Stimulated activated CD4-positive, alpha-beta T cell treated with anti-CD3 and anti-CD28 coated beads, Interleukin-15, amount 100 ng/mL, for 24 hours (primary cell): ENCODE measurements at places on chromosomes 1 and 21.

DNA sequence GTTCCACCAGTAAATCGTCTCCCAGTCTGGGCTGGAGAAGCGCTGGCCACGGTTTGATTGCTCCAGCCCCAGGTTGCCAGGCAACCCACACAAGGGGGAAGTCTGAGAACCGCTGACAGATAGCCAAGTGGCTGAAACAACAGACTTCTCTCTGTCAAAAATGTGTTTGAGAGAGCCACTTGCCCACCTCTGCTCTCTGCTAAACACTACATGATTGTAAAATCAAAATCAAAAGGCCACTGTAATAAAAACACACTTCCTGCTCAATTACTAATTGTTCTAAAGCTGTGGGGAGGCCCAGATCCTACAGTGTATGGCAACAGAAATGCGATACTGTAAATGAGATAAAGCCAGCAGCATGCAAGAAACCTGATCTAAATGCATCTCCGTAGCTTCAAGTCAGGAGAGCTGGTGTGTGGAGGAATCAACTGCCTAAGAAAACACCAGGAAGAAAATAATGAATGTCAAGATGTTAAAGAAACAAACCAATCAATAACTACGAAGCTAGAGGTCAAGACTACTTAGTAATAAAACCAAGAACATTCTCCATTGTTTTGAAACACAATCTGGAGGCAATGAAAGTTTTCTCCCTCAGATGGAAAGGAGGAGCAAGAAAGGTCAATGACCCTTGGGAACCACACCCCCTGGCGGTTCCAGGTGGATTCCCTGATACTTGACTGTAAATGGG lies 121.2 kb downstream of the SLC45A1 start:
- no peak for DNase-seq

GRCh38 chr21:39098696-39099200 lies 84.5 kb downstream of the PSMG1 start:
- no peak for DNase-seq

- peak; percentile 91 for DNase-seq
Measured at GRCh38 chr1:232630047-232630893, at the start of gene SIPA1L2. Gene SIPA1L2 (minus strand): TSS chr1:232630133. CDS start chr1:232515339, 114,794 bp downstream.

DNA sequence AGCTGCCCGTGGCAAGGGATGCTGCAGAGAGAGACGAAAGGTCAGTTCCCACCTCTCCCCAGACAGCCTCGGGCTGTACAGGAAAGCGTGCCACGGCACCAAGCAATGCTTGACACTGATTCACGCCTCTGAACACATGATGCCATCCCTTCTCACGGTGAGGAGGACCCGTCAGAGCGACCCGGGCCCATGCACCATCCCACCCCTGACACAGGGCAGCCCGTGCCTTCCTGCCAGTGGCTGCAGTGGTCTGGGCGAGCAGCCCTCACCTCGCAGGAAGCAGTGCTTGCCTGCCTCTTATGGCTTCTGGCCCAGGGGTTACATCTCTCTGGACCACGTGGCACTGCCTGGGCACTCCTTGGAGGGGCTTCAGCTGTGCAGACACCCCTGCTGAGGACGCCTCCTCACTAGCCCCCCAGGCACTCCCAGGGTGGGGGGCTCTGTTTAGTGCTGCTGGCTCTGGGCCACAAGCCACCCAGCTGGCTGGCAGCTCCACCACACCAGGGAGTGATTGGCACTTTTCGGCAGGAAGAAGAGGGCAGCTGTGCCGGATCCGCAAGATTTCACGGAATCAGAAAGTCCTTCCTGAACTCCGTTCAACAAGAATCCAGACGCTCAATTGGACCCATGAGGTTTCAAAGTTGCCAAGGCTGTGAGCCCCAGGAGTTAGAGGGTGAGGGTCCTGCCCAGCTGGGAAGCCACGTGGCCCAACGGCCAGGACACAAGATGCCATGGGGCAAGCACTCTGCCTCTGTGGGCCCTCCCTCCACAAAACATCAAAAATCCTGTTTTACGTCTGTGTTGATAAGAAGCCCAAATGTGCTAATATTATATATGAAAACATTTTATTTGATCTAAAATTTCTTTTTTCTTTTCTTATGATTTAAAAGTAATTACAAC lies 34.8 kb upstream of the SLC19A1 start:
- no peak for DNase-seq

- DNase-seq: no peak
Measured at GRCh38 chr1:111633736-111634247, 14.2 kb downstream of the RAP1A start.

DNA sequence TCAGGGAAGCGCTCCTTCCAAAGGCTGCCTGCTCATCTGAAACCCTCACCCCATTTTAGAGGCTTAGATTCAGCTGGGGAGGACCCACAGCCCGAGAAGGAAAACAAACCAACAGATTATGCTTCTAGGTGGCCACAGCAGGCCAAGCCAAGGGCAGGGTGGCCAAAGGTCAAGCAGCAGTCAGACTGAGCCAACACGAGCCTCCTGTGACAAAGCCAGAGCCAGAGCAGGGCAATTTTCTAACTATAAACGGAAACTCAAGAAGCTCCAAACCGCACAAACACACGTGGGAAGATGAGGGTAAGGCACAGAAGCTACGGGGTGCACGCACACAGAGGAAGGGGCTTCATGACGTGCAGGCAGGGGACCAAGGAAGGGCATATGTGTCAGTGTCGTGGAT lies 64.1 kb downstream of the PLEKHA6 start:
- DNase-seq: no peak

DNA sequence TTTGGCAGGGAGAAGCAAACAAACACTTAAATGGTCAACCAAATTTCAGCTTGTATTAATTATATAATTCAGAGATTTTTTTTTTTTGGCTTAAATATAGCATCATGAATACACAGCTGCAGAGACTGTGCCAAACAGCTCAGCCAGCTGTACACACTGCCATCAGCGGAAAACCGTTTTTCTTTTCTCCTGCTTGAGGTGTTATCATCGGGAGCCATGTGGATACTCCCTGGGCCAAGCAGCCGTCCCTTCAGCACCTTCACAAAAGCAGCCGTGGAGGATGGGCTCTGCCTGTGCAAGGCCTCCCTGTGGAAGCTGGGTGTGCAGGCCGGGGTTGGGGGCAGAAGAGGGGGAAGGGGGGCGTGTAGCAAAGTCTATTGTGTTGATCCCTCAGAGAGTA lies 85.0 kb downstream of the NUF2 start:
- no peak for DNase-seq

GRCh38 chr1:205294934-205295333 lies 26.6 kb downstream of the NUAK2 start:
- DNase-seq: no peak

DNA sequence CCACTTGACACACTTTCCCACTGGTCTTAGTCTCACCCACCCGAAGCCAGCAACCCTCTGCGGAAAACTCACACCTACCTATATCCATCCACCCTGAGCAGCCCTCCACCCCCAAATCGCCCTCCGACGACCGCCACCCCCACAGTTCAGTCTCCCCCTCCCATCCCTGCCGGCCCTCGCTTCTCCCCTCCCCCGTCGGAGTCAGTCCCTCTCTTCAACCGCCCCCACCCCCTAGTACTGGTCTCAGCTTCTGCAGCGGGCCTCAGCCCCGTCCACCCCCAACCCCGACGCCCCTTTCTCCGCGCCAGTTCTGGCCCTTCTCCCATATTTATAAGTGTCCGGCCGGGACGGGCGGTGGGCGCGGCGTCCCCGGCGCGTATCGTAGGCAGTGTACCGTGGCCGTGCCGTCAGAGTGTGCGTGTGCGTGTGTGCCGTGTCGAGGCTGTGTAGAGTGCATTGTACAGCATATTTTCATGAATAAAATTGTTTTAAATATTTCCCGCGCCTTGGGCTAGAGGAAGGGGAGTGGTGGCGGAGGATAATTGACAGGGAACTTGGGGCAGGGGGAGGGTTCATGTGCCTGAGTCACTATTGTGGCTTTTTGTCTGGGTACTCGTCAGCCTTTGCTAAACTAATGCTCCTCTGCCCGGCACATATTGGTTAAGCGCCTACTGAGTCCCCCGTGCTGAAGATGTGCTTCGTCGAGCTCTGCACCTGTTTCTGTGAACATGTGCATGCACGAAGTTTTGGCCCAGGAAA lies 22.0 kb downstream of the FOXO6 start:
- peak; percentile 53 for DNase-seq

DNA sequence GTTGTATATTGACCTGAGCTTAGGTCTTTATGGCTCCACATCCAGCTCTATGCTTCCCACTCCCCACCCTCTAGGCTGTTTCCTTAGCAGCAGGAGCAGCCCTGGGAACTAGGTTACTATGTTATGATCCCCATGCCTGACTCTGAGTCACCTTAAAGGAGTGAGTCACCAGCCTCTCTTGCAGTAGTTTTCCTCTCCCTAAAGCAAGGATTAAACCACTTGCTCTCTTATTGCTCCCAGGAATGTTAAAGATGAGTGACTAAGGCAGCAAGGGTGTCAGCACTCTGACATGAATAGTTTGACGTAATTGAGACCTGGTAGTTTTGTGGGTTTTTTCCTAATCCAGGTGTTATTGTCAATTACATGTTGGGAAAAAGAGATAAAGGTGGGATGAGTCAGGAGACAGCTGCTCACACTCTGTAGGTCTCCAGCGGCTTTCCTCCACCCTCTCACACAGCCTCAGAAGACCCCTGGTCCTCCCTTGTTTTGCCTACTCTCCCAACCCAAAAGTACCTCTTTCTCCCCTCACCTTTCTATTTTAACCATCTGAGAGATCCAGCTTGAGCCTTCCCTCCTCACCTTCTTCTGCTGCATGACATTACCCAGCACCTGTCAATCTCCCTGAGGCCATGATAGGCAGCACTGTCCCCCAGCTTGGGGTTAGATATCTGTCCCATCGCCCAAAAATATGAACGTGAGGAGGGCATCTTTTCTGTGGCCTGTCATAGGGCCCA lies 369.1 kb upstream of the VAMP3 start:
- DNase-seq: no peak

GRCh38 chr1:201543871-201544642 lies 5.1 kb downstream of the NAV1 start:
- no peak for DNase-seq

DNA sequence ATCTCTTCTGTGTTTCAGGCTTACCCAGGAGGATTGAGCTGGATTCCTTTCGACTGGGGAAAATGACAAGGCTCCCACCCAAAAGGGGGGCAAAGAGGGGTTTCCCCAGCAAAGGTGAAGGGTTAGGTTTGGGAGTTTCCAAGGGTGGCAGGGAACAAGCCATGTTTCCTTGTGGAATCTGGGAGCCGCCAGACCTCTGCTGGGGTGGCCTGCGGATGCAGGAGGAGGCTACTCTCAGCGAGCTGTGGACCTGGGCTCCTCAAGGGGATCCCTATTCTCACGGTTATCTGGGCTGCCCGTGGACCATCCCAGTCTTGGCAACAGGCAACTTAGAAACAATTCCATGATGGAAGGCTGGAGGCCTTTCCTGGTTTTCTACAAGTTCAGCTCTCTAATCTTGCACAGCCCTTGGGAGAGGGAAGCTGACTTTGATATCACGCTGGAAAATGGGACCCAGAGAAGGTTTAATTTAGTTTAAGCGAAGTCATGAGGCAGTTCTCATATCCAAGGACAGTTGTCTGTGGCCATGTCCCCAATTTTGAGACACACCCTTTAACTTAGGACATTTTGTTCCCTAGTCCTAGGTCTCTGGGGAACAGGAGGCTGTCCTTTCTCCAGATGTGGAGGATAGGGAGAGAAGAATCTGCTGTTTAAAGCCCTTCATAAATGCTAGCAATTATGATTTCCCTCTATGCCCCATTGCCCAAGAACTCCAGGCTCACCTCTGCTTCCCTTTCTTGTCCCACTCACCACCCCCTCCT lies 24.7 kb upstream of the STUM start:
- DNase-seq: no peak

GRCh38 chr21:16205527-16205926 lies 475.7 kb downstream of the USP25 start:
- no peak for DNase-seq

- no peak for DNase-seq
Measured at GRCh38 chr1:28374297-28374696, 4.8 kb downstream of the PHACTR4 start.

GRCh38 chr1:240962086-240962485 lies 350.1 kb upstream of the GREM2 start:
- DNase-seq: no peak

DNA sequence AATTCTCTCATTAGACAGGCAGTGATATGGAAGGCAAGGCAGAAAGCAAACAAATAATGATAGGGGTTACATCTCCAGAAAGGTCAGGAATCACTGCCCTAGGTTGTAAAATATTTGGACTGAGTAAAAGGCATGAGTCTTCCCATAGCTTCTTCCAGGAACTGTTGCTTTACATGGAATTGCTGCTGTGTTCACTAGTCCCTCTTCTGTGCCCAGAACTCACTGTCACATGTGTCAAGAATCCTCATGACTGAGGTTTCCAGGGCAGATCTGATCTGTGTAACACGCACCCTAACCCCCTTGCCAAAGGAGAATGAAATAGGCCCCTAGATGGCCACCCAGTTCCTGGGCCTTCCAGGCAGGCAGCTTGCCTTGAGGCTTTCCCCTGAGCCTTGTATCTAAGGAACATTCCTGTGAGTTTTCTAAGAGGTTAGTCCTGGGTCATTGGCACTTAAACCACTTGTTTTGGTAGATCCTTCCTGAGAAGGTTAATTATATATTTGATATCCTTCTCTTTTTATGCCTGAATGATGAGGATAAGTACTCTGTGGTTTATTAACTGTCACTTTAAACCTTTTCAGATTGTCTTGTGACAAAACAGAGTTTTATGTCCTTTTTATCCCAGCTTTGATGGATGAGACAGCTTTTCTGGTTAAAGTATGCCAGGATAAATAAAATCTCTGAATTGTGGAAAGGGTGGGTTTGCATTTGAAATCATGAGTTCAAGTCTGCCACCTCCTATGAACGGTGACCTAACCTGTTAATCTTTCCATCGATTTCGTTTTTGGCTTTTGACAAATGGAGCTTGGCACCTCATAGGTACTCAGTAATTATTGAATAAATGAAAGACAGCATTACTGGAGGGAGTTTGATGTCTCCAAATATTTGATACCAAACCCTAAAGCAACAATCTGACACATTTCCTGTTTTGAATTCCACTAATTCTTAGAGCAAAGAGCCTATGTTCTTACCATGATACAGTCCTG lies 163.3 kb downstream of the DHRS3 start:
- DNase-seq: no peak

- peak; percentile 31 for DNase-seq
Measured at GRCh38 chr21:45084121-45084520, 9.7 kb downstream of the ADARB1 start.

DNA sequence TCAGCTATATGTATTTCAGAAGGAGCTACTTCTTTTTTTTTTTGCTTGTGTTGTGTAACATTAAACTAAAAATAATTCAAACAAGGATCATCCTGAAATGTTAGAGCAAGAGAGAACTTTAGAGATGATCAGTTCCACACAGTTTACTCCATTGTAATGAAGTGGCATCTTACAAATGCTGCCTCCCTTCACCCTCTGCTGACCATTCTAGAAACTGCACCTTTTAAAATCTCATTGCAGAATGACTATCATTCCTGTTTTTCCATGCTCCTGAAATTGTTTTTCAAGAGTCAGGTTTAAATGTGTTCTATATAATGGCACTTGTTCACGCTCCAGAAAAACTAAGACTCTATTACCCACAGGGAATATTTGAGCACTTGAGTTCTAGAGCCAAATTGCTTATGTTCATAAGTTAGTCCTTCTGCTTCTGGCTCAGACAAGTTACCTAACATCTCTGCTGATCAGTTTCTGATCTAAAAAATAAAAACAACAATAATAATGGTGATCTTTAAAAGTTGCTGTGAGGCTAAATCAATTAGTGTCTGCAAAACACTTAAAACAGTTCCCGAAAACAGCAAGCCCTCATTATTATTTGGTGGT lies 21.5 kb upstream of the SLC44A5 start:
- DNase-seq: no peak

GRCh38 chr1:14404862-14405301 lies 193.6 kb upstream of the KAZN start:
- no peak for DNase-seq

- DNase-seq: no peak
Measured at GRCh38 chr1:3588395-3588794, 22.9 kb downstream of the MEGF6 start.
